ENCODE measurements at places on chromosomes 6 and 20.

DNA sequence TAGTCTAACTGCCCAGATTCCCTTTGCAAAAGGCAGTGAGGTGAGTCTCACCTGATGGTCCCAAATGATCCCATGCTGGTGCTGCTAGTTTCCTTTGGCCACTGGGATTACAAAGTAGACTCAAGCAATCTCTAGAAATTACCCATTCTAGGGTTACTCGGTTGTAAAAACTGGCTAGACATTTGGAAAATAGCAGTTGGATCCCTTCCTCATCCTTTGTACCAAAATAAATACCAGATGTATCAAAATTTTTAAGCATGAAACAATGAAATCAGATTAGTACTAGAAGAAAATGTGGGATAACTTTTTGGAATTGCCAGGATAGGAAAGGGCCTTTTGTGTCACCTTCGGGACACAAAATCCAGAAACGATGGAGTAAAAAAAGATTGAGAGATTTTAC lies 112.9 kb upstream of the TOP1 start:
- DNase-seq = no peak

DNA sequence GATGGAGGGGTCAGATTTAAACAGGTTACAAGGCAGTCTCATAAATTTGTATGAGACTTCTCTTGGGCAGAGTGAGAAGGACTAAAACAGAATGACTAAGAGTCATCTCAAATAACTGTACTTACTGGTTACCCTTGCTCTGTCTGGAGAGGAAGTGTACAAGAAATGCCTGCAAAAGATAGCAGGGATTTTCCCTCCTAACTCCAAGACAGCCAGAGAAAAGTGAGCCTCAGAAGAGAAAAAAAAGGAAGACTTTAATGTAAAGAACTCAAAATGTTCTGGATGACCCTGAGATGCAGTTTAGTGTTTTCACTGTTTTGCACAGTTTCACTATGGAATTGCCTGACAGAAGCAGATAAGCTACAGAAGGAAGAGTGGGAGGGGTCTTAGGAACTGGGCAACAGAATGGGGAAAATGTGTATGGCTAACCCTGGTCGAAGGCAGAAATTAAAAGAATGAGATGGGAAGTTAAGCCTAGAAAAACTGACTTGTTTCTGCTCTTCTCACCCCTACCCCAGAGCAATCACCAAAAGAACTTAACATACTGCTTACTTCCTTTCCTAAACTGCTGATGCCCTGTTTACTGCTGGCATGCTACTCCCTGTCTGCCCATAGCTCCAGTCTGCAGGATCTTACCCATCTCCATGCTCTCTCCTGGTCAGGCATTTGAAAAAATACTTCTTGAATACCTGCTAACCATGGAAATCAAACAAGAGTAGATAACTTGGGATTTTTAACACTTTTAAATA lies 98.1 kb upstream of the MARCKS start:
- DNase-seq = peak; percentile 32

DNA sequence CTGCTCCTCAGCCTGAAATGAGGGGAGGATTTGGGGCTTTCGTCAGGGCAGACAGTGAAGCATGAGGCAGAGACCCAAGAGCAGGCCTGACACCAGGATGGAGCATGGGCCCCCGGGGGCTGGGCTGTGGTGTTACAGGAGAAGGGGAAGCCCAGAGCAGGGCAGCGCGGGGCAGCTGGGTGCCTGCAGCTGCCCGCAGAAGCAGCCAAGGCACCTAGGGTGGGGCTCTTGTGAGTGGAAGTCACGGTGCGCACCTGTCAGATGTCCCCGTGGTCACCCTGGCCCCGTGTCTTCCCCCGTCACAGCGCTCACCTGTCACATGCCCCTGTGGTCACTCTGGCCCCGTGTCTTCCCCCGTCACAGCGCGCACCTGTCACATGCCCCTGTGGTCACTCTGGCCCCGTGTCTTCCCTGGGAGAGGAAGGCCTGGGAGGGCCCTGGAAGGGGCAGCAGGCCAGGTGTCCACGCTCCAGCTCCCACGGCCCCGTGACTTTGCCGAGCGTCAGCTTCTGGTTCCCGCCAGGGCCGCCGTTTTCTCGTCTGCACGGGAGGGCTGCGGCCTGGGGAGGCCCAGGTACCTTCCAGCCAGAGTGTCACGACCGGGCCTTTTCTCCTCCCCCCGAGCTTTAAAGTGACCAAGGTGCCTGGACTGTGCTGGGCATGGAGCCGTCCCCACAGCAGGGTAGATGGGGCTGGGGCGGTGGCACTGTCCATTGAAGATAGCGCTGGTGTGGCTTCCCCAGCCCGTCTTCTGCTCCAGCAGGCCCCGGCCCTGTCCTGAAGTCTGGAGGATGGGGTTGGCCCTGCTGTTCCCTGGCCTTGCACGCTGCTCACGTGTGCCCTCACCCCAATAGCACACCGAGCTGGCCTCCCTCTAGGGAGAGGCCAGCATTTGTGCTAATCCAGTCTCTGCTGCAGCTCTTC lies 9.4 kb downstream of the ARFGAP1 start:
- no peak for DNase-seq

- no peak for DNase-seq
Observed at GRCh38 chr20:52785679-52786078, 186.5 kb upstream of the TSHZ2 start.

DNA sequence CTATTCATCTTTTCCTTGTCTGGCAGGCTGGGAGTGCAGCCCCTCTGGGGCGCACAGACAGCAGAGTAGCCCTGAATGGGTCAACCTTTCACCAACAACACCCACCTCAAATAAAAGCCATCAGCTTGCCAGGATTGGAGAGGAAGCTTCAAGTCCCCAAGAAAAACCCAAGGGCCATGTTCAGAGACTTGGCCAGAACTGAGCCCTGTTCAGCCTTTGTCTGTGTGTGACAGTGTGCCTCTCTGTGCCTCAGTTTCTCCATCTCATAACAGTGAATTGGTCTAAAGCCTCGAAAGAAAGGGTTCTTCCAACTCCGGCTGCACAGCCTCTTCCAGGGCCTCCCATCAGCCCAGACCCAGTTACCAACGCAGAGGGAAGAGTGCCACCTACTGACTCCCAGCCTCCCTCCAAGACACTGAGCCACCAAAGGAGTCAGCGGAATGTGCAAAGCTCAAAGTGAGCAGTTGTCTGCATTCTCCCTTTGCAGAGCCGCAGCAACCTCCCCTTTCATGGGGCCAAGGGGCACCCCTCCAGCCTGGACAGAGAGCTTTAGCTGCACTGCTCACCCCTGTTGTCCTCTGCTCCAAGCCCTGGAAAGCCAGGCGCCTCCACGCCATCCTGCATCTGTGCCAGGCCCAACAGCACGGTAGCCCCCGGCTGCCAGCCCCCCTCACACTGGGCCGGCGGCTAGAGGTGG lies 82.7 kb upstream of the TOP1 start:
- peak; percentile 24 for DNase-seq

- DNase-seq = no peak
Observed at GRCh38 chr6:158688860-158689259, 39.0 kb downstream of the SYTL3 start.

DNA sequence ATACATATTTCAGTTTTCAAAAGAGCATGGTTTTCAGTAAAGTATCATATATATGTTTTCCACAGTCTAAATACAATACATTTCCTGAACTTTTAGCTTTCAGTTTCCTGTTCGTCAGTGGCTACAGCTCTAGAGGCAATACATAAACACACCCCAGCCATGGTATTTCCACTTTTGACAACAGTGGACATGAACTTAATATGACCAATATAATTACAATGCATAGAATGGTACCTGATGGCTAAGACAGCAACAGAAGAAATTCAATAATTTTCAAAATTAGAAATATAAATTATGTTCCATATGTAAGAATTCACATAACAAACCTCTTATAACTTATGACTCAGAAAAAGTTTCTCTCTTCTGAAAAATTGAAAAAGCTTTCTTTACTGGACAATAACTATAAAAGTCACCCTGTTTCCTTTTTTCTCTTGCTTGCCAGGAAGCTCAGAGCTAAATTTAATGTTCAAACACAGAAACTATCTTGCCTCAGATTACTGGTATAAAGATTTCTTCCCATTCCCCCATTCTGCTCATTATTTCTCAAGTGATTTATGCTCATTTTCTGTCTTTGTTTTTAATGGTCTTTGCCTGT lies 19.2 kb downstream of the FKBP5 start:
- peak; percentile 43 for DNase-seq

DNA sequence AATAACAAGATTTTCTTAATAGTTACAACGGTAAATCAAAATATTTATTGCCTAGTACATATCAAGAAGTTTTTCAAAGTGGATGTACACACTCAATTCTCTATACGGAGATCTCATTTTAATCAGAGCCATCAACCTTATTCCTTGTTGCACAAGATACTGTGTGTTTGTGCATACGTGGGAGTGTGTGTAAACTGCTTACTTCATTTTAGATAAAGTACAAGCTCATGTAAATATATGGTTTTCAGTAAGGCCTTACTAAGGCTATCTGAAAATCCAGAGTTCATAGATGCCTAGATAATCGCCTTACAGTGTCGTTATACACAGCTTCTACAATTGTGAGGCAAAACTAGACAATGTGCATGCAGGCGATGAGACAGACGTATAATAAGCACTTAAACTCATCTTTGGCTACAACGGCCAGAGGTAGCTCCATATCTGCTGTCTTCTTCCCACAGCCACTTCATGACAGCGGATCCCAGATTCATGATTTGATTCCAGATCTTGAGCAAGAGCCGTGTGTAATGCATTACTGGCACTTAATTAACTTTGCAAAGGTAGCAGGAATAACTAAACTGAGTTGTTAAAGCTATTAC lies 2.5 kb downstream of the PERP start:
- DNase-seq = no peak

DNA sequence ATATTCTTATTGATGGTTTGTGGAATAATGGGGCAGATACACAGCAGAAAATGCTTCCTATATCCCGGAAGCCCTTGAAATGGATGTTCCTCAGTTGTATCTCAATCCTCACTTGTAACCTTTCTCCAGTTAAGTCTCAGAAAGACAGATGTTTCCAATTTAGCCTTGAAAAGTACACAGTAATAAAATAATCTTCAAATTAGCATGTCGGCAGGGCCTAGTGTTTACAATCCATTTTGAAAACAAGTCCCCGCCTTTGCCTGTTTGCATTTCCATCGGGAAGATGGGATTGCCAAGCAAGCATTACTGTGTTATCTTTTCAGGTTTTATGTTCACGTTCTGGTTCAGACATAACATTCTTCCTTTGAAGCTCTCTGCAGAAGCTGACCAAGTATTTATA lies 41.5 kb downstream of the SNRNP48 start:
- DNase-seq = no peak

- no peak for DNase-seq
Observed at GRCh38 chr6:44761046-44761445, 373.5 kb downstream of the CDC5L start.

GRCh38 chr20:25072226-25072811 lies 9.6 kb downstream of the VSX1 start:
- DNase-seq = no peak

DNA sequence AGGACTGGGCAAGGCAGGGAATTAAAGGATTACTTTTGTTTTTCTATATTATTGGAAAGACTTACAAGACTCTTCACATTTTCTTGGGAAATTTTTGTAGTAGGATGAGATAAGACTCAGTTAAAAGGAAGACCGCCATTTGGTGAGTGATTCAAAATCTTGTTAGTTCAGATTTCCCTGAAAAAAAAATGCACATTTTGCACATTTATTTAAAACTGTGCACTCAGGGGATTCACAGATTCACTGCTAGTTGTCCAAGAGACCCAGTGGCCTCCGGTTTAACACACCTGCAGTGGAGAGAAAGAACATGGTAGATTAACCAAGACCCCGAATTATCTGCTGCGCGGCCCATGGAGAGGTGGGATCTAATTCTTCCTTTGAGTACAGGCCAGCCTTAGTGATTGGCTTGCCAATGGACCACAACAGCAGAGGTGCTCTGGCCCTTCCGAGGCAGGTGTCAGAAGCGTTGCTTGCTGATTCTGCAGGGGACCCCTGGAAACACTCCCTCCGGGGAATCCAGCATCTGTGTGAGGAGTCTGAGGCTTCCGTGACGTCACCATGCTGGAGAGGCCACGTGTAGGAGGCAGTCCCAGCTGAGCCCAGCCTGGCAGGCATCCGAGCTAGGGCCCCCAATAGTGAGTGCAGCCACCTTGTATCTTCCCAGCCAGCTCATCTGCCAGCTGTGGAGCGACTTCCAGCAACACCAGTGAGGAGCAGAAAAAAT lies 68.9 kb downstream of the ZNF217 start:
- DNase-seq = no peak

DNA sequence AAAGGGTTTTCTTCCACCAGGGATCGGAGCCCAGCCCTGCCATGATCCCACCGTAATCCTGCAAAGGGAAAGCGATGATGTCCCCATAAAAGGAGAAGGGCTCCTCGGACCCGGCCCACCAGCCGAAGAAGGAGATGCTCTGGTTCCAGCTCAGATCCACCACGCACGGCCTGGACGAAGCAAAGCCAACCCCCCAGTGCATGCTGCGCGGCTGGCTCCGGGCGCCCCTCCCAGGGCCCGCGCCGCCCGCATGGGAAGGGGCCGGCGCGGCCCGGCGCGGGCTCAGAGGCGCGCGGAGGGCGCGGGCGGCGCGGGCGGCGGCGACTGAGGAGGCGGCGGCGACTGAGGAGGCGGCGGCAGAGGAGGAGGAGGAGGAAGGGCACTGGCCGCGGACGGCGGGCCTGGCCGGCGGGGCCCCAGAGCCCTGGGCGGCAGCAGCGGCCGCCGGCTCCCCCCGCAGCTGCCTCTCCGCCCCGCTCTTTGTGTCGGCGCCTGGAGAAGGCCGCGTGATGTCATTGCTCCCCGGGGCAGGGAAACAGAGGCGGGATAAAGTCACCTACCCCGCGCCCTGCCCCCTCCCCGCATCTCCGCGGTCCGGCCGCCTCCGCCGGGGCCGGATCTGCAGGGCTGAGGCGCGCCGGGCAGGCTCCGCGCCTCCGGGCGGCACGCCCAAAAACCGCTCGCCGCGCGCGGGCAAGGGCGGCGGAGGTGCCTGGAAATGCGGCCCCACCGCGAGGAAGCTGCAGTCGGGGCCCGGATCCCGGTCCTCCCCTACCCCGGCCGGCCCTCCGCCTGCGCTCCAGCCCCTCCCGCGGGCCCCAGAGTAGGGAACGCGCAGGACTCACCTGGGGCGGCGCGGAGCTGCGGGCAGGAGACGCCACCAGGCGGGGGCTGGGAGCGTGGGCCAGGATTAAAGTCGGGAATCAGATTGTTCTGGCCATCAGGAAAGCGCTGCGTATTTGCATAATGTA lies at the start of gene FAXC:
Gene FAXC, minus strand, starts transcription at position 504 of the 971 bp plus-strand sequence. Its CDS starts 302 bp downstream, at position 202.
- DNase-seq = no peak

DNA sequence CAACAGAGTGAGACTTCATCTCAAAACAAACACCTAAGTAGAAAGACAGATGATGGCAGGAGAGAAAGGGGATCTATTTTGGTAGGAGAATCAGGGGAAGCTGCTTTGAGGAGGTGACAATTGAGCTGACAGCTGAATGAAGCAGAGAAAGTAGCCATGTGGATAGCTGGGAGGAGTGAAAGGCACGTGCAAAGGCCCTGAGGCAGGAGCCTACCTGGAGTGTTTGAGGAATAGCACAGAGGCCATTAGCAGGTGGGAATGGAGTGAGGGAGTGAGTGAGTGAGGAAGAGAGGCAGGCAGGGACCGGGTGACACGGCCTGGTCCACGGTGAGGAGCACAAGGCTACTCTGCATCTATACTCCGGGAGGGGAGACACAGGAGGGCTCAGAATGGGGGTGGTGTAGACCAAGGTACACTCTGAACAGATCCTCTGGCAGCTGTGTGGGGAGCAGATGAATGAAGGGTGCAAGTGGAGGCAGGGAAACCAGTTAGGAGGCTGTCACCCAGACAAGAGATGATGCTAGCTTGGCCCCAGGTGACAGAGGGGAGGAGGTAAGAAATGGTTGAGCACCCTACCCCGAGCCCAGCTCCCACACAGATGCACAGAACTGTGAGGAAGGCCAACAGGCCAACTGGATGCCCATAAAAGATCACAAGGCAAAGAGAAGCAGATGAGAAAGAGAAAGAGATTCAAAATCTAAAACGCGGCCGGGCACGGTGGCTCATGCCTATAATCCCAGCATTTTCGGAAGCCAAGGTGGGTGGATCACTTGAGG lies 43.6 kb downstream of the NFATC2 start:
- DNase-seq = no peak

Data from AML-193 (cell line).